ENCODE measurements at places on chromosomes 11 and 22.

GRCh38 chr22:43263645-43264514 is 76.9 kb upstream of the TTLL12 start:
- peak; percentile 63 for DNase-seq

- DNase-seq: peak; percentile 81
Observed at GRCh38 chr11:122703541-122704272, 48.2 kb downstream of the UBASH3B start.

- no peak for DNase-seq
Observed at GRCh38 chr22:38733329-38733723, 22.5 kb downstream of the SUN2 start.

GRCh38 chr11:46149826-46150225 is 28.6 kb upstream of the PHF21A start:
- no peak for DNase-seq

- DNase-seq: no peak
Observed at GRCh38 chr11:1879342-1879940, 12.3 kb downstream of the PRR33 start.

DNA sequence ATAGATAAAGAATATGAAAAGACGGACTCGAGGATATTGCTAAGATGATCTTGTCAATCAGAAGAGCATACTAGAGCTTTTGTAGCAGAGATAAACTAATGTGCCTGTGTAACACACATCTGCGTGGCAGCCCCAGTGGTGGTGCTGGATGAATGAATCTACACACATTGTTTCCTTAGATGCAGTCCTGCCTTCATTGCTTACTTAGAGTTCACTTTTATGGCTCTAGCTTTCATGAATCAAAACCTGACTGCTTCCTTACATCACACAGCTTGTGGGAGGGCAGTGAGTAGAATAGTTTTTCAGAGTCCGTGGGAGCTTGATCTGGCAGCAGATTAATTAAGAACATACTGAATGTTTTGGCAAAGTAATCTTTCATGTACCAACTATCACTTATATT is 83.7 kb downstream of the EXT2 start:
- DNase-seq: no peak

- peak; percentile 94 for DNase-seq
Observed at GRCh38 chr11:120168960-120169681, 31.2 kb upstream of the TRIM29 start.

DNA sequence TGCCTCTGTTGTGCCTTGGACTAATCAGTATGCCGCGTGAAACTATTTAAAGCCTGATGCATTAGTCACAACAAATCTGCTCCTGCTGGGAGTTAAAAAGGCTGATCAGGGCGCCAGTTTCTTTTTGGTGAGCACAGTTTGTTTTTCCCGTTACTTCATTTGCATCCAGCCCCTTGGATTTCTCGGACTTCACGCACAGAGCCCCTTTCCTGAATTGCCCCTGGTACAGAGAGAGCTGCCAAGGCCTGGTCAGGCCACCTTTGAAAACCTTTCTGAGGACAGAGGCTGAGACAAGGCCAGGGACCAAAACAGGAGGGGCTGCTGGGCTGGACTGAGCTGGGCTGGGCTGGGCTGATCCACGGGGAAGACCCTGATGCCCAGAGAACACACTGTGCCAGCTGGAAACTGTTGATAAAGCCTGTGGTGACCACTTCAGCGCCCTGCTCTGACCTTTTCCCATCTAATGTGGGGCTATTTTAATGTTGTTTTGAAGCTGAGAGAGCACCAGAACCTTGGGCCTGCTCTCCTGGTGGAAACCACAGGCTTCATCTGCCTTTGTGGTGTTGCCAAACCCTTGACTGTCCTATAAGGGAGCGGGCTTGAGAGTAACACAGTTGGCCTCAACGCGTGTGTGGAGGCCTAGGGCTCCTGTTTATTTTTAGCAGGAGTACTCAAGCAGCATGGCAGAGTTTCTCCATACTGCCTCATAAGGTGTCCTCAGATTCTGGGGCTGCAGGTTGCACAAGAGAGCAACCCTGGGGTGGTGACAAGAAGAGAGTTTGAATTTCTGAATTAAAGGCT is 44.2 kb downstream of the NAV2 start:
- no peak for DNase-seq

DNA sequence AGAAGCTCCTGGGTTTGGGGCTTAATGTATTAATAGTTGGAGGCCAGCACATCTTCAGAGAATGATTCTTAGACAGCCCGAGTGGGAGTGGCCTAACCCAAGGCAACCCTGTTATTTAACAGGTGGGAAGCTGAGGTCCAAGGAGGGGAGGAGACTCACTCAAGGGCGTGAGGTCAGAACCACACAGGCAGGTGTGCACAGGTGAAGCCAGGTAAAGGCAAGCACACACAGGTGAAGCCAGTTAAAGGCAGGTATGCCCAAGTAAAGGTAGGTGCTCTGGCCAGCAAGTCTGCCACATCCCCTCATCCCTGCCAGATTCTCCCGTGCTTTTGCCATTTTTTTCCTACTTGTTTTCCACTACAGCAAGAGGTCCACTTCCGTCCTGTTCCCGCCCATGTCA is 2.9 kb upstream of the SHANK2 start:
- no peak for DNase-seq

DNA sequence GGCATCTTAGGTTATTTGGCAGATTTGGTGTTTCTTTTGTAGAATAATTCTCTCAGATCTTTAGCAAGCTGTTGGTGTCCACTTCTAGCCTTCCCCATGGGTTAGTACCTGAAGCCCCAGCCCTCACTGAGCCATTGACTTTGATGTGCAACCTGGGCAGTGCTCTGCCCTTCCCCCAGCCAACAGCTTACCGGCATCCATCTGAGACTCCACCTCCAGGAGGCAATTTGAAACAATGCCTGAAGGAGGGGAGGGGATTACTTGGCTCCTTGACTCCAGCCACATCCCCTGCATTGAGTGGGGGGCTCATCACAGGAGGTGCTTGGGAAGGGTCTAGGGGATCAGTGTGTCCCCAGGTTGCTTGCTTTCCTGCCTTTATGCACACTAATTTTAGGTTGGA is 114.8 kb downstream of the TRIM29 start:
- DNase-seq: peak; percentile 54

DNA sequence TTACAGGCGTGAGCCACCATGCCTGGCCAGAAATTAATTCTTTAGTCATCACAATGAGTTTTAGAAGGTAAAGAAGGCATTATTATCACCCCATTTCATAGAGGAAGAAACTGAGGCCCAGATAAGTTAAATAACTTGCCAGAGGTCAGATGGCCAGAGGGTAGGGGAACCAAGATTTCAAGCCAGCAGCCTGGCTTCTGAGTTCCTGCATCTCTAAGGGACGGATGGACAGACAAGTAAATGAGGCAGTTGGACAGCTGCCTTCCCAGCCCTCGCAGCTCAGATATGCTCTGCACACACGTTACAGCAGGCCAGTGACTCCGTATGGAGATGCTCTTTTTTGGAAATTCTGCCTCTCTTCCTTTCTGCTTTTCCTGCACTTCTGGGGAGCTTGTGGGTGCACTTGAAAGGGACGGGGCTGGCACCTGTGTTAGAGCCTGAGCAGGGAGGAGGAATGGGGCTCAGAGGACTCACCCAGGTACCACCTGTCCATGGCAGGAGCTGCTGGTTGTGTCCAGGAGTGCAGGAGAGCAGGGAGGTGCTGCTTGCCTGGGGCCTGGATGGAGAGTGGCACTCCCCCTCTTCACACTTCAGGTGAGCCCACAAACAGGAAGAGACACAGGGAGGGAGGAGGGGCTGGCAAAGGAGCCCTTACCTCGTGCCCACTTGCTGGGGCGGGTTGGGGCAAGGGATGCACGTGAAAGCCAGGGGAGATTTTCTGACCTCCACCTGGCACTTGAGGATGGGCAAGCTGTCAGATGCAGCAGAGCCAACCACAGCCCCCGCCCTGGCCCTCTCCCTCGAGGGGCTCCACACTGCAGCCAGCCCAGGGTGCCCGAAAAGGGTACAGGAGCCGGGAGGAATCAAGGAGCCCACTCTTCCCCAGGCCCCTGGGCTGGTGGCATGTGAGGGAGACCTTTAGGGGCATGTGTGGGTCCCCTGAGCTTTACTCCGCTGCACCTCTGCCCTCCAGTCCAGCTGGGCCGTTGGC is 3.3 kb upstream of the FXYD2 start:
- DNase-seq: peak; percentile 46

GRCh38 chr11:15605094-15605493 is 490.4 kb downstream of the INSC start:
- DNase-seq: no peak

GRCh38 chr11:111185266-111185665 is 60.3 kb upstream of the POU2AF2 start:
- DNase-seq: no peak

DNA sequence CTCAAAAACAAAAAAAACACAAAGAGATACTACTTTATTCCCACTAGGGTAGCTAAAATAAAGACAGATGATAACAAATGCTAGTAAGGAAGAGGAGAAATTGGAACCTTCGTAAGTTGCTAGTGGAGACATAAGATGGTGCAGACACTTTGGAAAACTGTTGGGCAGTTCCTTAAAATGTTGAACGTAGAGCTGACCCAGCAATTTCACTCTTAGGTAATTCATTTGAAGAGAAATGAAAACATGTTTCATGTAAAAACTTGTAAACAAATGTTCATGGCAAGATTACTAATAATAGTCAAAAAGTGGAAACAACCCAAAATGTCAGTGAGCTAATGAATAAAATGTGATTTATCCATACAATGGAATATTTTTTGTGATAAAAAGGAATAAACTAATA is 29.2 kb upstream of the ACAT1 start:
- DNase-seq: no peak

DNA sequence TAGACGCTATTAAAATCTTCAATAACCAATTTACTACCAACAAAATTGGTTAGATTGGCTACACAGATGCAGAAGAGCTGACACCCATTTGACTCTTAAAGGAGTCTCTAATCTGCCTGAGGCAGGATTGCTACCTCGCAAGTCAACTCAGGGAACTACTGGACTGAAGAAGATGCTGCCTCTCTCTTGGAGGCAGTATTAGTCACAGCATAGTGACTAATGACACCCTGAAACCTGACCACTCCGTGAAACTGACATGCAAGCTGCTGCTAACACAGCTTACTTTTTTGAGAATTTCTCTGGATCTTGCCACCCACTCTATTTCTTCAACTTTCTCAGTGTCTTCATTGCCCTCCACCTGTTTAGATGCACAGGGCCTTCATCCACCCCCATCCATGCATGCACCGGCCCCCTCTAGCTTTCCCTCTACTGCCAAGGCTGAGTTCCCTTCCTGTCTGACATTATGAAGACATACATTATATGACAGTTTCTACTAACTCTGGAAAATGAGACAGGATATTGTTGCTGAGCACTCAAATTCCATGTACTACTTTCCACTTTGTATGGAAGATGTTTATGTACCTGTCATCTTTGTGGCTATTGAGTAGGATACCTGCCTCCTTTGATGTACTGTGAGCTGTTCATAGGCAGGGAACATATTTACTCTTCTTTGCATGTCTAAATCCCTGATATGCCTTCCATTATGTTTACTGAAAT is 183.2 kb downstream of the MSANTD4 start:
- DNase-seq: peak; percentile 63

DNA sequence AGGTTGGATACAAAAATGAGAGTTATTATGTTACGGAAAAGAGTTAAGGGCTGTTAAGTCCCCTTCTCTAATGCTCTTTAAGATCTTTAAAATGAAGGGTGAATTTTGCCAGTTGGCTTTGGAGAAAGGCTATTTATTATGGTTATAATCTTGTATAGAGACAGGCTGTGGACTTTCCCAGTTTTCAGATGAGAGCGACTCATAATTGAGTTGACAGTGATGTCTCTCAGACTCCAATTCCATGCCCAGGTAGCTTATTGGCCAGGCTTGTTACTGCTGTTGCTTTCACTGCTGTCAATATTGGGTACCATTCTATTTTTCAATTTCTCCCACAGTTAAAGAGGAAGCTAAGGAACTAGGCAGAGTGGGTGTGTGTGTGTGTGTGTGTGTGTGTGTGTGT is 13.1 kb downstream of the ENDOD1 start:
- no peak for DNase-seq

DNA sequence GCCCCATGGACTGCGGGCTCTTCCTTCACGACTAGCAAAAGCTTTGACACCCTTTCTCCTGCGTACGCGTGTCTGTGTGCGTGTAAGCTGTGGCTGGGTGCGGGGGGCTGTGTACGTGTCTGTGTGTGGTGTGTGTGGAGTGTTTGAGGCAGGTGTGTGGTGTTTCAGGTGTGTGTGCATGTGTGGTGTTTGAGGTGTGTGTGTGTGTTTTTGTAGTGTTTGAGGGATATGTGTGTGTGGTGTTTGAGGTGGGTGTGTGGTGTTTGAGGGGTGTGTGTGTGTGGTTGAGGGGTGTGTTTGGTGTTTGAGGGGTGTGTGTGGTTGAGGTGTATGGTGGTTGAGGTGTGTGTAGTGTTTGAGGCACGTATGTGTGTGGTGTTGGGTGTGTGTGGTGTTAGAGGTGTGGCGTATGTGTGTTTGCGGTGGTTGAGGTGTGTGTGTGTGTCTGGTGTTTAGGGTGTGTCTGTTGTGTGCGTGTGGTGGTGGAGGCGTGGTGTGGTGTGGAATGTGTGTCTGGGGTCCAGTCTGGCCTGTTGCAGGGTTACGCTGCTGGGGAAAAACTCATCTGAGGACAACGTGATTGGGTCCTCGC is 687 bp upstream of the ARSA start:
- DNase-seq: no peak

DNA sequence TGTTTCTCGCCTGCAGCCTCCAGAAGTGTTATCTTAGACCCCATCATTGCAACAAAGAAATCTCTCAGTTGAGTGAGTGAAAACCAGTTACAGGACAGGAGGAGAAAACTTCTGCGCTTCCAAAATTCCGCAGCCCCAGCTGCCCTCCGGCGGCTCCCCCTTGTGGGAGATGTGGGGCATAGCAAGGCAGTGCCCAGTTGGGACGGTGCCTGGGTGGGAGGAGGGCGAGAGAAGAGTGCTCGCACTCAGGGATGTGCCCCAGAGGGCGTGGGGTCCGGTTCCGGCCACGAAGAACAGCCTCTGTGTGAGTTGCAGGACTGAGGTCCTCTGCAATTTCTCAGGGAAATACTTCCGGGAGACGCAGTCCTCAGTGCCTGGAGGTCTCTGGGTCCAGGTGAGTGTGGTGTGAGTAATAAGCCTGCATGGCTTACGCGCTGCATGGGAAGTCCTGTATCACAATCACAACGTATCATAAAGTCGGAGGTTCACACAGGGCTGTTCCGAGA is 87.0 kb upstream of the BLID start:
- peak; percentile 86 for DNase-seq
